ENCODE measurements at places on chromosomes 16 and 17.
A peak's percentile ranks its signal among the peaks of the same experiment; 100 is the strongest.

DNA sequence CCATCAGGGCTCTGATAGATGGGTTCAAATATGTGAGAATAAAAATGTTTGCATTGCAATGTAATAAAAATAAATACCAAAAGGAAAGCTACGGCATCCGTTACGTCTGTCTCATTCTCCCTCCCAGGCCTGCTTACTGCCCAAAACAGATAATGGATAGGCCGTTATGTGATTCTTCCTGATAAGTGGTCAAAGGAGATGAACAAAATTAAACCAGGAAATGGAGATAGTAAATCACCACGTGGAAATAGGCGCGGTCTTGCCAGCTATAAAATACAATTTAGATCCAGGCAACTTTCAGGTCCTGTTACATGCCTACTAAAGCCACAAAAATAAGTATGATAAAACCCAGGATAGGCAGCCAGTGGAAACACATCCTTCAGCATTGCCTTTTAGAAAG lies 49.5 kb upstream of the CCL1 start:
- DNase-seq = no peak

- DNase-seq = peak; percentile 16
These were observed 290.6 kb upstream of the CCL2 start for GRCh38 chr17:33964344-33964979.

GRCh38 chr17:74951680-74952421 lies 16.2 kb downstream of the OTOP3 start:
- no peak for DNase-seq

DNA sequence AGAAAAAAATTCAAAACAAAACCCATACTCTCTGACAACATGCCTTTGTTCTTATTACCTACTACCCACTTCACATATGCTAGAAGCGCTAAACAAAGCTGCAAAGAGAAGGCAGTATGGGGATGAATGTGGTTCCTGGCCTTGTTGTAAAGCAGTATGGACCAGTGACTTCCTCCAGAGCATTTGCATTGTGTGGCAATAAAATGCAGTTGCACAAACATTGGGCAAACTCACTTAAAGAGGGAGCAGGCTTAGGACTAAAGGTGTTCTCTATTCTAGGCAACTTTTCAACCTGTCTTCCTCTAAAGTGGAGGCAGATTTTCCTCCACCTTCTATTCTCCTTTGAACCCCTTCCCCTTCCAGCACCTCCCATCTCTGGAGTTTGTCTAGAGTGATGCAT lies 17.1 kb downstream of the TMIGD1 start:
- DNase-seq = no peak

DNA sequence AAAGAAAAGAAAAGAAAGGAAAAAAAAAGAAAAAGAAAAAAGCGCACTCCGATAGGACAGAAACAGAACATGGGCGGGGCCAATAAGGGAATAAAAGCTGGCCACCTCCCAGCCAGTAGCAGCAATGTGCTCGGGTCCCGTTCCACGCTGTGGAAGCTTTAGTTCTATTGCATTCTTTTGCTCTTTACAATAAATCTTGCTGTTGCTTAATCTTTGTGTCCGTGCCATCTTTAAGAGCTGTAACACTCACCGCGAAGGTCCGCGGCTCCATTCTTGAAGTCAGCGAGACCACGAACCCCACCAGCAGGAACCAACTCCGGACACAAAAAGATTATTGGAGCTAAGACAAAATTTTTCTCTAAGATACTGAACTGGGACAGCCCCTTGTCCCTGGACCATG lies 3.1 kb upstream of the ARL5C start:
- no peak for DNase-seq

GRCh38 chr17:73311428-73311780 lies 397 bp downstream of the CDC42EP4 start:
- DNase-seq = no peak

GRCh38 chr17:44971776-44972483 lies 3.8 kb upstream of the C1QL1 start:
- peak; percentile 35 for DNase-seq

GRCh38 chr16:67326472-67327309 lies at the start of the genes KCTD19 and LRRC36:
Gene KCTD19, minus strand, starts transcription at chr16:67326741. Its CDS starts 34 bp downstream, at chr16:67326707.
Gene LRRC36, plus strand, starts transcription at chr16:67326815. Its CDS starts 48 bp downstream, at chr16:67326863.
- peak; percentile 50 for DNase-seq
